ENCODE measurements at places on chromosomes 6 and 20. TPM values are rescaled to one million over a fixed set of nuclear protein-coding genes. Genes with fewer than 3 reads are reported as not detected.

FBXO30 gene
- 6.2 TPM for total RNA-seq

CD40 gene
- 2.2 TPM for total RNA-seq

TAP1 gene
- 131 TPM for total RNA-seq

SLC17A1 gene
- total RNA-seq = not detected

- H3K4me1 ChIP-seq = peaks cover 14% of the 10 kb centered on the region
- no peak overlapping the region for H3K27ac ChIP-seq
- no peaks in the 10 kb centered on the region for H3K27me3 ChIP-seq
- no peak for DNase-seq
- H3K4me3 ChIP-seq = no peak overlapping the region
- H3K36me3 ChIP-seq = no peaks in the 10 kb centered on the region
Measured at GRCh38 chr20:63298731-63299312, 5.8 kb downstream of the COL20A1 start.

- no peak overlapping the region for H3K4me3 ChIP-seq
- no peaks in the 10 kb centered on the region for H3K36me3 ChIP-seq
- H3K27ac ChIP-seq = no peak overlapping the region
- DNase-seq = no peak
- H3K27me3 ChIP-seq = no peaks in the 10 kb centered on the region
Measured at GRCh38 chr6:41814629-41815028, 27.1 kb downstream of the TOMM6 start.

DNA sequence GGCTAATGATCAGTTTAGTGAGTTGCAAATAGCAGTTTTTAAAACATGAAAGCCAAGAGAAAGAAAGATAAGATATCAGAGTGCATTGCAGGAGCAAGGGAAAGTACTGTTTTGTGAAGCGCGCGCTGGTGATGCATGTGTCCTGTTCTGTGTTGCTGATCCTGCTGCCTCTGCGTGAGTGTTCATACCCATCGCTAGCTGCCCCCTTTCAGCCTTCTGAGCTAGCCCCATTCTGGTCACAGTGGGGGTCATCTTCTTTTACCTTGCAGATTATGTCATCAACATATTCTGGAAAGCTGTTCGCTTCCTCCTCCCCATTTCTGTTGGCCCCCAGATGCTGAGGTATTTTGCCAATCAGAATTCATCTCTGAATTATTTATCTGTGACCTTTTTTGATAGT is 1.9 kb downstream of the MRAP2 start:
- DNase-seq = no peak
- H3K4me1 ChIP-seq = no peaks in the 10 kb centered on the region
- H3K36me3 ChIP-seq = no peaks in the 10 kb centered on the region
- no peak overlapping the region for H3K4me3 ChIP-seq
- no peak overlapping the region for H3K27ac ChIP-seq
- peaks cover 22% of the 10 kb centered on the region for H3K27me3 ChIP-seq

GRCh38 chr6:138105880-138106664 is 1.1 kb downstream of the PERP start:
- H3K4me1 ChIP-seq = peaks cover 18% of the 10 kb centered on the region
- H3K36me3 ChIP-seq = no peaks in the 10 kb centered on the region
- H3K27ac ChIP-seq = no peak overlapping the region
- H3K27me3 ChIP-seq = peaks cover 13% of the 10 kb centered on the region

DNA sequence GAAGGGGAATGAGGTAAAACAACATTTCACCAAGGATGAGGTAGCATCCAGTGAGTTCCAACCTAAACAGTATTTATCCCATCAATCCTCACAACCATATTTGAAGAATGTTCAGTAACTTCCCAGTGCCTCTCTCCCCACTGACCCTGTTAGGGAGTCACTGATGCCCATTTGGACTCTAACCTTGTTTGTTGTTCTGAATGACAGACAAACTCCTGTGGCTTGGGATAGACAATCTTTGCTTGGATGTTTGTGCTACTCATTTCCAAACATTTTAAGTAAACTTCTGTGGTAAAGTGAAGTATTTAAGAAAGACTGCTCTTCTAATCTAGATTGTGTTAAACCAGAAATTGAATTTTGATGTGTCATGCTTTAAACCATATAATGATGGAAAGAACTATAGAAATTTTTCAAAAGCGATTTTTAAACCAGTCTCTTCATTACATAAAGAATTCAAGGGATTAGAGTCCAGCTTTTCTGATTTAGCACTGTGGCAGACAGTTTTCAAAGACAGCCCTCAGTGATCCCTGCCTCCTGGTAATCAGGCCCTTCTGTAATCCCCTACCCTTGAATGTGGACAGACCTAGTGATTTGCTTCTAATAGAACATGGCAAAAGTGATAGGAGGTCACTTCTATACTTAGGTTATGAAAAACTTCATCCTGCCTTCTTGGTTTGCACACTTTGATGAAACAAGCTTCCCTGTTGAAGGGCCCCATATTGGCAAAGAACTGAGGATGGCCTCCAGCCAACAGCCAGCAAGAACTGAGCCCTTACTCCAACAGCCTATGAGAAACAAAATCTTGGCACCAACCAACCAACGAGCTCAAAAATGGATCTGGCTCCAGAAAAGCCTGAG is 191.6 kb downstream of the DST start:
- H3K4me3 ChIP-seq = no peak overlapping the region
- no peaks in the 10 kb centered on the region for H3K27me3 ChIP-seq
- H3K4me1 ChIP-seq = no peaks in the 10 kb centered on the region
- DNase-seq = no peak
- no peaks in the 10 kb centered on the region for H3K36me3 ChIP-seq

DNA sequence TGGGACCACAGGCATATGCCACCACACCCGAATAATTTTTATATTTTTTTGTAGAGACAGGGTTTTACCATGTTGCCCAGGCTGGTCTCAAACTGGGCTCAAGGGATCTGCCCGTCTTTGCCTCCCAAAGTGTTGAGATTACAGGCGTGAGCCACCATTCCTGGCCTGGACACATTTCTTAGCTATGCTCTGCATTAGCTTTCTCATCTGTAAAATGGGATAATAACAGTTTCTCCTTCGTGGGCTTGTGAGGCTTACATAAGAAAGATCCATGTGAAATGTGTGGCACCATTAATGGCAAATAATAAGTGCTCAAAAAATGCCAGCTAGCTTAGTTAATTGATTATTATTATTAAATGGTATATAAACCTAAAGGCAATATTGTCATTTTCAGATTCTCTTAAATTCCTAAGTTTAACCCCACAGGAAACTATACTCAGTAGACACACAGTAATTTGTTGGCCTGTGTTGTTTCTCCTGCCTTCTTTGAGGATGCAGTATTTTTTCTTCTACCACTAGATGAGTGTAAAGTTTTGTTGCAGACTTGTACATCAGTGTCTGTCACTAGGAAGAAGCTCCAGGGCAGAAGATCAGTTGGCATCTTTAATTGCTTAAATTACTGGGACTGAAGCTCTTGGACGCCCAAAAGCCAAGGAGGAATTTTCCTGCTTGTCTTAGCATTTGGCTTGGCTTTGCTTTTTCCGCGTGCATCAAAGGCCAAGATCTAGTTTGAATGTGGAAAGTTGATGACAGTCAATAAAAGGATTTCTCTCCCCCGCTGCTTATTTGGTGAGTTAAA is 162.3 kb upstream of the ZNF217 start:
- no peaks in the 10 kb centered on the region for H3K36me3 ChIP-seq
- H3K27ac ChIP-seq = no peak overlapping the region
- H3K27me3 ChIP-seq = no peaks in the 10 kb centered on the region
- peaks cover 52% of the 10 kb centered on the region for H3K4me1 ChIP-seq
- no peak overlapping the region for H3K4me3 ChIP-seq

- H3K4me1 ChIP-seq = no peaks in the 10 kb centered on the region
- no peak overlapping the region for H3K27ac ChIP-seq
- no peaks in the 10 kb centered on the region for H3K27me3 ChIP-seq
Measured at GRCh38 chr6:53201270-53201669, 52.6 kb upstream of the GCM1 start.

DNA sequence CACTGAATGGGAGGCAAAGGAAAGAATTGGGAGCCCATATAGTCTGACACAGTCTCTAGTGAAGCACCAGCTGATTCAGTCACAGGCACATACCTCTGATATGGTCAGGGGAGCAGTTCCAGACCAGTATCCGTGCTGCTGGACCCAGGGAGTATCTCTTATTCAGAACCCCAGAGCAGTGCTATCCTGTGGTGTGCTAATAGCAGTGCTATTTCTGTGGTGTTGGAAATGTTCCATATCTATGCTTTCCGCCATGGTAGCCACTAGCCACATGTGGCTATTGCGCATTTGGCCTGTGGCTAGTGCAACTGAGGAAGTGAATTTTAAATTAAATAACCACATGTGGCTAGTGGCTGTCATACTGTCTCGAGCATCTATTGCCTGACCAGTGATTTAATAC is 11.0 kb downstream of the SCUBE3 start:
- DNase-seq = no peak
- H3K4me3 ChIP-seq = no peak overlapping the region
- H3K4me1 ChIP-seq = no peaks in the 10 kb centered on the region
- no peak overlapping the region for H3K27ac ChIP-seq

GRCh38 chr20:20317195-20317594 is 50.7 kb upstream of the INSM1 start:
- no peak overlapping the region for H3K4me3 ChIP-seq
- H3K4me1 ChIP-seq = no peaks in the 10 kb centered on the region
- no peaks in the 10 kb centered on the region for H3K36me3 ChIP-seq
- DNase-seq = no peak
- no peak overlapping the region for H3K27ac ChIP-seq
- peaks cover 15% of the 10 kb centered on the region for H3K27me3 ChIP-seq

DNA sequence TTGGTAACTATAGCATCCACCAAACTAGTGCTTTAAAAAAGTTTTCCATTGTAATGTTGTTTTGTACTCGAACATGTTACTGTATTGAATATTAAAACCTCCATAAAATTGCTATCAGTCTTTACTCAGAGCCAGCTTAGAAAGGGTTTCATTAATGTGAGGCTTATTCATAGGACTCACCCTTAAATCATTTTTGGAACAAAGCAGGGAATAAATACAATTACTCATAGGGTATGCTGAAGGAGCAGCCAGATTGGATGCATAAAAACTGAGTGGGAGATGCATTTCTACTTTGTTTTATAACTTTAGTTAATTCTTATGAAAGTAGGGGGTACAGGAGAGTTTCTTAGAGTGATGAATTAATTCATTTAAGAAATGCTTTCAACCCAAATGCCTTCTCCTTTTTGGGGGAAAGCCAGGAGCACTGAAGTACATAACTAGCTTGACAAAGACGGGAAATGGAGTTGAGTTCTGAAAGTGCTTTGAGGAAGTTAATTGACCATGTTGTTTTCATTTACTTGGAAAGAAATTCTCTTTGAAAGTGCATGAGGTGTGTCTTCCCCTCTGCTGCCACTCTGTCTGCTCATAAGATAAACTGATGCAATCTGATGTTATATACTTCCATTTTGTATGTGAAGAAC is 90.3 kb downstream of the RNF144B start:
- no peak overlapping the region for H3K27ac ChIP-seq
- peaks cover 5% of the 10 kb centered on the region for H3K4me1 ChIP-seq
- no peaks in the 10 kb centered on the region for H3K36me3 ChIP-seq
- H3K4me3 ChIP-seq = no peak overlapping the region
- DNase-seq = no peak
- H3K27me3 ChIP-seq = no peaks in the 10 kb centered on the region

DNA sequence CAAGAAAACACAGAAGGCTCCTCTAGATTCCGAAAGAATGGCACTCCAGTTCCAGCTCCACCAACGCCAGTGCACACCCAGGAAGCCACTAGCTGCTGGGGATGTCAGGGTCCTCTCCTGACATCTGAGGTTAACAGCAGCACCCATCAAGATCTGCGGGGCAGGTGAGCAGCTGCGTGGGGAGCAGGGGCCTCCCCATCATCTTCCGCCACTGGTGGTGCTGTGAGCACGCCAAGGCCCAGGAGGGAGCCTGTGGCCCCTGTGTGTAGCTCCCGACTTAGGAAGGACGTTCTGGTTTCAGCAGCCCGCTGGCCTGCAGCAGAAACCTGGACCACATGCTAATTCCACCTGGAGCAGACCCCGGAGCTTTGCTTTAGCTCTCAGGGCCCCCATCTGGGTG is 386.2 kb downstream of the TAF4 start:
- DNase-seq = no peak
- H3K27me3 ChIP-seq = peaks cover 10% of the 10 kb centered on the region
- no peak overlapping the region for H3K4me3 ChIP-seq
- H3K4me1 ChIP-seq = no peaks in the 10 kb centered on the region
- no peak overlapping the region for H3K27ac ChIP-seq
- H3K36me3 ChIP-seq = no peaks in the 10 kb centered on the region

DNA sequence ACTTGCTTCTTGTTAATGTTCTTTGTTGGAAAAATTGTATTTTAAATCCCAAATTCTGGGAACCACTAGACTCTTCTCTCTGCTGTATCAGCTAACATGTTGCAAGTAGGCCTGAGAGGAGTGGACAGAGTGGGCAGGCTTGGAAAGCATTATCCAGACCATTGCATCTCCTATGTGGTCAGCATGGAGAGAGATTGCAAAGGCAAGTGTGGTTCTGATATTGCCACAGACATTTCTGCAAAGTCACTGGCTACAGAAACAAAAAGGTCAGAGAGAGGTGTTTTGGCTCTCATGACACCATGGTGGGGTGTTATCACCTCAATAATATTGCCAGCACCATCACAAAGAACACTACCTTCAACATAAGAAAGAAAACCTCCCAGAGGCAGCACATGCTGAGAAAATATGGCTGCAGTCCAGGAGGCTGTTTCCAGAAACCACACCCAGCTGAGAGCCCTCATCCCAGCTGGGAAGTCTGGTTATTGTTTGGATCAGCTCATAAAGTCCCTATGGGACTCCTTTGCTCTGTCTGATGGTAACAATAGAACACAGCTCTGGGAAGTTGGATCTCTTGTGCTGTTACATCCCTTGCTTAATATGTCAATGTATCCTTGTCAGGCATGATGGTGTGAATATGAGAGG is 78.2 kb upstream of the TBX18 start:
- H3K36me3 ChIP-seq = no peaks in the 10 kb centered on the region
- DNase-seq = no peak
- H3K4me3 ChIP-seq = no peak overlapping the region
- no peak overlapping the region for H3K27ac ChIP-seq
- no peaks in the 10 kb centered on the region for H3K4me1 ChIP-seq

- no peaks in the 10 kb centered on the region for H3K4me1 ChIP-seq
- no peak overlapping the region for H3K4me3 ChIP-seq
- H3K27me3 ChIP-seq = no peaks in the 10 kb centered on the region
- H3K27ac ChIP-seq = no peak overlapping the region
- no peaks in the 10 kb centered on the region for H3K36me3 ChIP-seq
- no peak for DNase-seq
Measured at GRCh38 chr6:71326611-71327010, 38.0 kb downstream of the OGFRL1 start.

GRCh38 chr20:5658912-5659345 is 91.3 kb upstream of the SHLD1 start:
- H3K27ac ChIP-seq = no peak overlapping the region
- peaks cover 10% of the 10 kb centered on the region for H3K4me1 ChIP-seq
- H3K4me3 ChIP-seq = no peak overlapping the region
- H3K27me3 ChIP-seq = no peaks in the 10 kb centered on the region

- H3K4me3 ChIP-seq = no peak overlapping the region
- no peaks in the 10 kb centered on the region for H3K4me1 ChIP-seq
- H3K27ac ChIP-seq = no peak overlapping the region
- no peak for DNase-seq
- peaks cover 6% of the 10 kb centered on the region for H3K27me3 ChIP-seq
Measured at GRCh38 chr6:150163970-150164369, 21.1 kb downstream of the PPP1R14C start.
